ENCODE measurements at places on chromosomes 5 and 9. TPM values are rescaled to one million over a fixed set of nuclear protein-coding genes. Genes with fewer than 3 reads are reported as not detected.

Gene PHYHD1
- 0.19 TPM for total RNA-seq

Gene SPATA31D4
- not detected for total RNA-seq

Gene CSF1R
- not detected for total RNA-seq

Gene CDH9
- not detected for total RNA-seq

Gene BARHL1
- not detected for total RNA-seq

Gene ARSI
- 0.19 TPM for total RNA-seq

Gene RMI1
- 10.8 TPM for total RNA-seq

Gene GFI1B
- not detected for total RNA-seq

Gene RAB3C
- 4.9 TPM for total RNA-seq

Gene DELE1
- total RNA-seq = 75.1 TPM

Gene MED10
- 13.9 TPM for total RNA-seq

Gene OR1J2
- total RNA-seq = 0.19 TPM

Gene CCNJL
- 10.1 TPM for total RNA-seq

Gene TMEM215
- under 0.01 TPM for total RNA-seq

Gene AUH
- total RNA-seq = 7.3 TPM

Gene RORB
- total RNA-seq = under 0.01 TPM

Gene SCGB3A2
- not detected for total RNA-seq

Gene TNC
- total RNA-seq = 2.7 TPM

Gene CDX1
- not detected for total RNA-seq

Gene TXNDC8
- total RNA-seq = not detected

Gene THBS4
- not detected for total RNA-seq

Gene BDP1
- 30.9 TPM for total RNA-seq

Gene MAMDC4
- total RNA-seq = 0.98 TPM

Gene SH3PXD2B
- total RNA-seq = 48.3 TPM

Gene PCDHB9
- total RNA-seq = 0.65 TPM

Gene LMX1B
- total RNA-seq = not detected

Gene ZNF462
- 18.0 TPM for total RNA-seq

Gene DIPK1B
- total RNA-seq = 182 TPM

Gene C9orf50
- not detected for total RNA-seq

Gene IER5L
- total RNA-seq = 9.9 TPM

Gene PITX1
- total RNA-seq = 0.10 TPM

Gene TMEM252
- not detected for total RNA-seq

Gene ACTL7B
- total RNA-seq = not detected

Gene PPP1R2B
- not detected for total RNA-seq

Gene KCNN2
- 3.3 TPM for total RNA-seq

Gene SLC12A2
- 88.5 TPM for total RNA-seq

Gene TMEM232
- 0.67 TPM for total RNA-seq

Gene TMC1
- total RNA-seq = 0.33 TPM

Gene FAM219A
- total RNA-seq = 26.9 TPM

Gene INPP5E
- 15.3 TPM for total RNA-seq

Gene SPATA31D1
- total RNA-seq = not detected

Gene MYMK
- not detected for total RNA-seq

Gene PRRT1B
- total RNA-seq = not detected

Gene SHROOM1
- 8.2 TPM for total RNA-seq

Gene FOXD4L3
- total RNA-seq = not detected

Gene FGF18
- 0.10 TPM for total RNA-seq

Gene BRINP1
- total RNA-seq = not detected

Gene MELK
- 12.1 TPM for total RNA-seq

Gene NKD2
- 0.29 TPM for total RNA-seq

Gene UBAP2
- 38.0 TPM for total RNA-seq

Gene RPL35
- 2,087 TPM for total RNA-seq

Gene PCDH12
- 55.6 TPM for total RNA-seq

Gene FRMD3
- total RNA-seq = 11.1 TPM

Gene PHF24
- not detected for total RNA-seq

Gene RUSC2
- 39.5 TPM for total RNA-seq

Gene PCSK1
- 2.3 TPM for total RNA-seq

Measured in vein endothelial cell (primary cell).